Head of caudate nucleus (tissue), 42 donors: ENCODE measurements at places on chromosomes 11 and 22.

GRCh38 chr22:30566125-30566524 is 8.3 kb downstream of the GAL3ST1 start:
- DNase-seq = no peak

DNA sequence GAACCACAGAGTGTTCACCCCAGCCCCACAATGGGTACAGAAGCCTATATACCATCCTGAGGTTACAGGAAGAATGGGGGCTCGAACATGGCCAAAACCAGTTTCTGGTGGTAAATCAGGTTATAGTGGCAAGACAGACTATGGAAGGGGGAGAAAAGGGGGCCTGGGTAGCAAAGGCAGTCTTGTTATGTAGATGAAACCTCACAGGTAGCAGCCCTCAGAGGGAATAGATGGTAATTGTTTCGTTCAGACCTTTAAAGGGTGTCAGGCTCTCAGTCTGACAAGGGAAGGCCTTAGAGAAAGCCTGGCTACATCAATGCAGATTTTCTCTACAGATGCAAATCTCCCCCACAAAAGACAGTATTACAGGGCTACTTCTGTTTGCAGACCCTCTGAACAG is 3.4 kb downstream of the CAPN1 start:
- DNase-seq = no peak

GRCh38 chr11:17405232-17406005 is 17.0 kb upstream of the KCNJ11 start:
- DNase-seq = peak; percentile 74

GRCh38 chr11:17703951-17704350 is 15.4 kb upstream of the MYOD1 start:
- DNase-seq = no peak

GRCh38 chr11:36105743-36106581 is 162.1 kb downstream of the LDLRAD3 start:
- peak; percentile 5 for DNase-seq

DNA sequence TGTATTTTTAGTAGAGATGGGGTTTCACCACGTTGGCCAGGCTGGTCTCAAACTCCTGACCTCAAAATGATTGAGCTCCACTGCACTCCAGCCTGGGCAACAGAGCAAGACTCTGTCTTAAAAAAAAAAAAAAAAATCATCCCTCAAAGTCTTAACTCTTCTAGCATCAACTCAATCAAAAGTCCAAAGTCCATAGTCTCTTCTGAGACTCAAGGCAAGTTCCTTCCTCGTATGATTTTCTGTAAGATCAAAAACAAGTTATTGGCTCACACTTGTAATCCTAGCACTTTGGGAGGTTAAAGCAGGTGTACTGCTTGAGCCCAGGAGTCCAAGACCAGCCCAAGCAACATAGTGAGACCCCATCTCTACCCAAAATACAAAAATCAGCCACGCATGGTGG is 24.4 kb downstream of the PLEKHB1 start:
- no peak for DNase-seq

GRCh38 chr11:113632981-113633380 is 73.1 kb downstream of the TMPRSS5 start:
- no peak for DNase-seq

DNA sequence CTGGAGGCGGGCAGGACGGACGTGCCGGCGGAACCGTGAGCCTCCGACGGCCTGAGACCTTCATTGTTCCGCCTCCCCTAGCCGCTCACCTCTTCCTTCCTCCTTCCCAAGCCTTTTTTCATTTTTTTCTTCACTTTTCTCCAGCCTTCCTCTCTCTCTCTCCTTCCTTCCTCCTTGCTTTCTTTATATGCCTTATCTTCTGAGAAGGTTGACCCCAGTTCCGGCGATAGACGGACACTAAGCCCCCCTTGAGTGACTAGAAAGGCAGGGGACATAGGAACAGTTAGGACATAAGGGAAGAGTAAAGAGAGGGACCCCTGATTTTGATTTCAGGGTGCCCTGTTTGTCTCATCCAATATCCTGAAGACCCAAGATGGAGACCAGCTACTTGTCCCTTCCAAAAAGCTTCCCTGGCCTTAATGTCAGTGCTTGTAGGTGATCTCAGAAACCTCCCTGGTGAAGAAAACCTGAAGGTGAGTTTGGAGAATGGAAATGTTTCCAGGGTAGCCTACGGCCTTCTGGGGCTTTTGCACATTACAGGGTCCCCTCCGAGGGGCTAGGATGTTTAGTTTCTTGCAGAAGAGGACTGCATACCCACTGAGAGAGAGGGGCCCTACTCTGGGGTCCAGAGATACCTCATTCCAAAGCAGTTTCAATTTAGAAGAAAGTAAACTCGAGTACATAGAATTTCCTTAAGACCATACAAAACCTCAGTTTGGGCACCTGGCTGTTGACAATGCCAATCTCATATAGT is 3.5 kb downstream of the ADM start:
- DNase-seq = no peak

- peak; percentile 57 for DNase-seq
Measured at GRCh38 chr11:75214411-75214821, 26.2 kb upstream of the TPBGL start.

DNA sequence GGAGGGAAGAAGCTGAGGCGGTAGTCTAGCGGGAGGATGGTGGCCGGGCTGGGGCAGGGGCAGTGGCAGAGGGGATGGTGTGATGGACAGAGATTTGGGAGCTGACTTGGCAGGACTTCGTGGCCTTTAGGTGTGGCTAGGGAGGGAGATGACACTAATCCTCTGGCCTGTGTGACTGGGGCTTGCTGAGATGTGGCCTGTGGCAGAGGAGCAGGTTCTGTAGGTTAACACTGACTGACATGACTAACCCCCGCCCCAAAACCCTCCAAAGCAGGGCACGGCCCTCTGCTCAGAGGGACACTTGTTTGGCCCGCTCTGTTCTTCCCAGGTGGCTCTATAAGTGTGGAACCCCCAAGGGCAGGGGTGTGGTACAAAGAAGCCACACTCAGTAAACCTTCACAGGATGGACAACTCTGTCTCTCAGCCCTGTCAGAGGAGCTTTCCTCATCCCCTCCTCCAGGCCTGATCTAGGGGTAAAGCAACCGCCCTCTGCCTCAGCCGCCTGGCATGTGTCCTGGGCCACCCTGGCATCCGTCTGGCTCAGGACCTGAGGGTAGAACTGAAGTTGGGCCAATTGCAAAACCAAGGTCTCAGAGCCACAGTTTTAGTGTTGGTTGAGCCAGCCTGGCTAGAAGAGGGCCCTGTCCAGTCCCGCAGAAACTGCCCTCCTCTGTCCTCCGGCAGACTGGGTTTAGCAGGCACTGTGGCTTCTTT is 15.6 kb downstream of the TOM1 start:
- no peak for DNase-seq

DNA sequence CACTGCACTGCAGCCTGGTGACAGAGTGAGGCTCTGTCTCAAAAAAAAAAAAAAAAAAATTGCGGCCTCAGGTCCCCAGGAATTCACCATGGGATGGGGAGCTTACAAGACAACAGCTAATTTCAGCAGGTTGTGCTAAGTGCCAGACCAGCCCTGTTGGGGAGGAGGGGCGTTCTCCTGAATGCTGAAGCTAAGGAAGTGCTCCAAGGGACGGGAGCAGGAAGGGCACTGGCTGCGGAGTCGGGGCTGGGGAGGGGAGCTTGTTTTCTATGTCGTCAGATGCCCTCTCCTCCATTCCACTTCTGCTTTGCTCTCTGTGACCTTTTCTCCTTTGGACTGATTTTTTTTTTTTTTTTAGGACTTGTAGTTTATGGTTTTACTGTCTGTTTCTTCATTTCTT is 4.5 kb downstream of the ADAMTS15 start:
- DNase-seq = no peak

GRCh38 chr22:50563413-50564160 is 868 bp upstream of the SYCE3 start:
- DNase-seq = peak; percentile 38

DNA sequence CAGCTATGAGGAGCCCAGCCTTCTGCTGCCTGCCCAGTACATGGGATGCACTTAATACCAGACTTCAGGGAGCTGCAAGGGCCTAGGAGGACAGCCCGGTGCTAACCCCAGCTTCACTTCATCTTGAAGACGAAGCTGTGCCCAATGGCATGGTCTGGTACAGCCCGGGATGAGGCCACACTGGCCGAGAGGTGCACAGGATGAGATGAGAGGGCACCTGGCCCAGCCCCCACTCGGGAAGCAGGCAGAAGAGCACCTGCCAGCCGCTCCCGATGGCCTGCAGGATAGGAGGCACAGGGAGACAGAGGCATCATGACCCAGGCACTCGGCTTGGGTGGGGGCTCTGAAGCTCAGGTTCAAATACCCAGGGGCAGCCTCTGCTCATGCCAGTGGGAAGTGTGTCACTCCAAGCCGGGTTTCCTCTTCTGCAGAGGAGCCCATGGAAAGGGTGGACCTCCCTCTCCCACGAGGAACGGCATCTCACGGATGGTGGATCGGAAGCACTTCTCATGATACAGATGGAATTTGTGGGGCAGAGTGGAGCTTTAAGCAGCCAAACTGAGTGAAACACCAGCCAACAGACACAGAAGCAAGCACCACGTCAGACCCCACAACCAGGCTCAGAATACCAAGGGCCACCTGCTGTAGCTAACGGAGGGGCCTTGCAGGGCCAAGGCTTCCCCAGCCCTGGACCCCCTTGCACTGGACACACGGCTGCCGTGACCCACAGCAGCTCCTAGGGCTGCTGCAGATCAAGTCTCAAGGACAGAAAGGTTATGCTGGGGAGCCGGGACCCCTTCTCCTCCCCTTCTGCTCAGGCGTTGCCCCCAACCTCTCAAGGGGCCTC is 875.2 kb downstream of the BRD1 start:
- DNase-seq = peak; percentile 26

- DNase-seq = no peak
Measured at GRCh38 chr11:35290876-35291275, 128.5 kb downstream of the SLC1A2 start.

- peak; percentile 89 for DNase-seq
Measured at GRCh38 chr22:50341977-50342650, 1.0 kb upstream of the PPP6R2 start.

GRCh38 chr11:120674542-120674941 is 163.0 kb downstream of the GRIK4 start:
- no peak for DNase-seq

GRCh38 chr11:83855237-83855636 is 569.1 kb upstream of the CCDC90B start:
- no peak for DNase-seq

- DNase-seq = peak; percentile 24
Measured at GRCh38 chr11:9313648-9314290, 624 bp downstream of the TMEM41B start.

DNA sequence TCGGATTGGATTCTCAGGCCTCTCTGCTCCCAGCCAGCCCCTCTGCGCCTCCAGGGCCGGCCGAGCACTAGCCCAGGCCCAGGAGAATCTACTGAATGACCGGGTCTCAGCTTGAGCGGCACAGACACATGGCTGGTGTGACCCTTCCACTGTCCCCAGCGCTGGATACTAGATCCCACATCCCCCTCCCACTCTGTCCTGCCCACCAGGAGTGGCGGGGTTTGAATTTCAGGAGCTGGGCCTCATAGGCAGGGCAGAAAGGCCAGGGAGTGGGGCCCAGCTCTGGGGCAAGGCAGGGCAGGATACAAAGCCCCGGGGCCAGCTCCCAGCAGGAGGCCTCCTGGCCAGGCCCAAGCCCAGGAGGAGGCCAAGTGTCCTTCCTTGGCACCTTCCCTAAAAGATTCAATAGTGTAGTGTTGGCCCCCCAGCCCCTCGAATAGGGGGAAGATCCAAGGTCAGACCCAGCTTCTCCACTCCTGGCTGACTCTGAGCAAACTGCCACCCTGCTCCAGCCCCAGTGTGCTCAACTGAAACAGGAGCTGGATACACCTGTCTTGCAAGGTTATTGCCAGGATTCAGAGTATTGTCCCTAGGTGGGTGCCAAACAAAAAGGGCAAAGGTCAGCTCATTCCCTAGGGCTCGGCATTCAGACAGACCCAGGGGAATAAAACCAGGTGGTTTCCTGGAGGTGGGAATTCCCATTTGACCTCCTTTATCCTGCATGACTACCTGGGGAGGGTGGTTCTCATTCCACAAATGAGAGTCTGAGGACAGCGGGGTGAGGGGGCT is 22.5 kb upstream of the TCF20 start:
- no peak for DNase-seq

DNA sequence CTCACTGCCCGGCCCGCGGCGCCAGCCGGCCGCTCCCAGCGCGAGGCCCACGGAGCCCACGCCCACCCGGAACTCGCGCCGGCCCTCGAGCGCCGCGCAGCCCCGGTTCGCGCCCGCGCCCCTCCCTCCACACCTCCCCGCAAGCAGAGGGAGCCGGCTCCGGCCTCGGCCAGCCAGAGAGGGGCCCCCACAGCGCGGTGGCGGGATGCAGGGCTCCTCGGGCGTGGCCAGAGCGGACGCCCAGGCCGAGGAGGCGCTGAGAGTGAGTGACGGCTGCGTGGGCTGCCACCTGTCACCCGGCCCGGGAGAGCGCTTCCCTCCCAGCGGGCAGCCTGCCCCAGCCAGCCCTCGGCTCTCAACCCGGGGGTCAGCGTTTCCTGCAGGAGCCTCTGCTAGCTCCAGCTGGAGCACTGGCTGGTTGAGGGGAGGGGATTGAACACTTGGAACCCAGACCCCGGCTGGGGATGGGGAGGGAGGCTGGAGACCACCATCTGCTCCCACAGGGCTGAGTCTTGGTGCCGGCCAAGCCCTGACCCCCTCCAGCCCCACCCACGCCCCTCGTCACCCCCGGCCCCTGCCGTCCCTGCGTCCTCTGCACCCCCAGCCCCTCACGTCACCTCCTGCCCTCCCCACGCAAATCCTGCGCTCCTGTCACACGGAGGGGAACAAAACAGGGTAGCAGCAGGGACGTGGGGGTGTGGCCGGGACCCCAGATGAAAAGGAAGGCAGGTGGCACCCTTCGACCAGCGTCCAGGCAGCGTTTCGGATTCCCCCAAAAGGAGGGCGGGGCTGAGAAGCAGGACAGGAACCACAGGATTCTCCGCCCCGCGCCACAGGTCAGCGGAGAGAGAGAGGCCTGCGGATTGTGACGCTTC is 157.0 kb downstream of the BRD1 start:
- no peak for DNase-seq

DNA sequence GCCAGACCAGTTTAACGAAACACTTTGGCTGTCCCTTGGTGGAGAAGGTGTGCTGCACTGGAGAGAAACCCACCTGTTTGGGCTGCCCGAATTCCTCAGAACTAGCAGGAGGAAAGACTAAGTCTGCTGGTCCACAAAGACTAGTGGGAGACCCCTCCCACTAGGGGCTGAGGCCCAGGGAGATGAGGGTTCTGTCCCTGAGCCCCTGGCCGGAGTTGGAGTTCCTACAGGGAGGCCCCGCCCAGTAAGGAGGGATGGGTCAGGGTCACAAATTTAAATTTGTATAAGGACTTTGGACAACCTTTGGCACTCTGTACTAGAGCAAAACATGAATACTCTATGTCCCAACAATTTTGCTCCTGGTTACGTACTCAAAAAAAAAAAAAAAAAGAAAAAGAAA is 200.8 kb upstream of the C11orf87 start:
- DNase-seq = no peak

GRCh38 chr22:32218470-32218869 is 13.6 kb upstream of the RFPL2 start:
- DNase-seq = no peak

- DNase-seq = no peak
Measured at GRCh38 chr22:24950272-24950902, 2.1 kb upstream of the KIAA1671 start.

DNA sequence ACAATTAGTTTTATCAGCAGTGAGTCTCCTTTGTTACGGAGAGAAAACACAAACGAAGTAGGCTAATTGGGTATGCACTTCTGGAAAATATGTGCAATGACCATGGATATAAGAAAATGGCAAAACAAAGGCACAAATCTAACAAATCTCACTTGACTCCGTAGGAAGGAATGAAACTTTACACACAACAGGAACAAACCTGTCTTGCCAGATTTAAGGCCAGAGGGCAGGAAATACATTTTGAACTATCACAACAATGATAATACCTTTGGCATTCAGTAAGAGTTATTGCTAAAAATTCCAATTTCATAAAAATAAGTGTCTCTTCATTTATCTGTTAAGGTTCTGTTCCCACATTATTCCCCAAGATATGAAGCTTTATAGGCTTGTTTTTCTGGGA is 36.6 kb downstream of the SLC25A17 start:
- DNase-seq = no peak
